ENCODE measurements at places on chromosomes 5 and 9.

GRCh38 chr5:14781106-14781505 is 90.5 kb downstream of the ANKH start:
- DNase-seq: no peak
- no peaks in the 10 kb centered on the region for H3K27me3 ChIP-seq
- no peak overlapping the region for H3K27ac ChIP-seq
- H3K4me3 ChIP-seq: no peak overlapping the region
- no peaks in the 10 kb centered on the region for H3K4me1 ChIP-seq

GRCh38 chr5:126855266-126855665 is 78.3 kb downstream of the LMNB1 start:
- no peak overlapping the region for H3K4me3 ChIP-seq
- DNase-seq: no peak
- no peaks in the 10 kb centered on the region for H3K27me3 ChIP-seq
- no peak overlapping the region for H3K27ac ChIP-seq
- H3K36me3 ChIP-seq: no peaks in the 10 kb centered on the region
- peaks cover 2% of the 10 kb centered on the region for H3K4me1 ChIP-seq

- H3K4me1 ChIP-seq: peaks cover 3% of the 10 kb centered on the region
- H3K4me3 ChIP-seq: no peak overlapping the region
- no peak for DNase-seq
- H3K27ac ChIP-seq: no peak overlapping the region
- H3K27me3 ChIP-seq: no peaks in the 10 kb centered on the region
- H3K36me3 ChIP-seq: no peaks in the 10 kb centered on the region
These were observed 192.4 kb downstream of the GADD45G start for GRCh38 chr9:89797255-89797654.

- no peaks in the 10 kb centered on the region for H3K36me3 ChIP-seq
- no peak overlapping the region for H3K27ac ChIP-seq
- no peaks in the 10 kb centered on the region for H3K27me3 ChIP-seq
- no peak overlapping the region for H3K4me3 ChIP-seq
- no peak for DNase-seq
These were observed 424.6 kb upstream of the KLF4 start for GRCh38 chr9:107914151-107914550.

GRCh38 chr9:107919263-107919662 is 429.7 kb upstream of the KLF4 start:
- peaks cover 6% of the 10 kb centered on the region for H3K4me1 ChIP-seq
- H3K36me3 ChIP-seq: no peaks in the 10 kb centered on the region
- no peak overlapping the region for H3K27ac ChIP-seq
- no peaks in the 10 kb centered on the region for H3K27me3 ChIP-seq
- no peak overlapping the region for H3K4me3 ChIP-seq

DNA sequence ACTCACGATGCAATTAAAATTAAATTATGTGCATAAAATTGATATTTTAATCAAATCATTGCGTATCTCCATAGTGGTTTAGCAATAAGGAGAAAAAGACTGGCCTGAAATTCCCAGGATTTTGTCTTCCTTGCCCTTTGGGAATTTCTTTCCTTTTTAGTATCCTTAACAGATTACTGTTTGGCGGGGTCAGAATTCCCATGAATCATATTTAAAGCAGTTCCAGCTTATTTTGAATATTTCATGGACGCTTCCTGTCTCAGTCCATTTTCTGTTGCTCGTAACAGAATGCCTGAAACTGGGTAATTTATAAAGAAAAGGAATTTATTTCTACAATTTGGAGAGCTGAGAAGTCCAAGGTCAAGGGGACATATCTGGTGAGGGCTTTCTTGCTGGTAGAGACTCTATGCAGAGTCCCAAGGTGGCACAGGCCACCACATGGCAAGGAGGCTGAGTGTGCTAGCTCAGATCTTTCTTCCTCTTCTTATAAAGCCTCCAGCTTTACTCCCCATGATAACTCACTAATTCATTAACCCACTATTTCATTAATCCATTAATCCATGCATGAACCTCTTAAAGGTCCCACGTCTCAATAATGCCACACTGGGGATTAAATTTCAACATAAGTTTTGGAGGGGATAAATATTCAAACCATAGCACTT is 37.8 kb downstream of the CDH6 start:
- H3K4me3 ChIP-seq: no peak overlapping the region
- no peaks in the 10 kb centered on the region for H3K4me1 ChIP-seq
- no peaks in the 10 kb centered on the region for H3K36me3 ChIP-seq
- no peak overlapping the region for H3K27ac ChIP-seq

DNA sequence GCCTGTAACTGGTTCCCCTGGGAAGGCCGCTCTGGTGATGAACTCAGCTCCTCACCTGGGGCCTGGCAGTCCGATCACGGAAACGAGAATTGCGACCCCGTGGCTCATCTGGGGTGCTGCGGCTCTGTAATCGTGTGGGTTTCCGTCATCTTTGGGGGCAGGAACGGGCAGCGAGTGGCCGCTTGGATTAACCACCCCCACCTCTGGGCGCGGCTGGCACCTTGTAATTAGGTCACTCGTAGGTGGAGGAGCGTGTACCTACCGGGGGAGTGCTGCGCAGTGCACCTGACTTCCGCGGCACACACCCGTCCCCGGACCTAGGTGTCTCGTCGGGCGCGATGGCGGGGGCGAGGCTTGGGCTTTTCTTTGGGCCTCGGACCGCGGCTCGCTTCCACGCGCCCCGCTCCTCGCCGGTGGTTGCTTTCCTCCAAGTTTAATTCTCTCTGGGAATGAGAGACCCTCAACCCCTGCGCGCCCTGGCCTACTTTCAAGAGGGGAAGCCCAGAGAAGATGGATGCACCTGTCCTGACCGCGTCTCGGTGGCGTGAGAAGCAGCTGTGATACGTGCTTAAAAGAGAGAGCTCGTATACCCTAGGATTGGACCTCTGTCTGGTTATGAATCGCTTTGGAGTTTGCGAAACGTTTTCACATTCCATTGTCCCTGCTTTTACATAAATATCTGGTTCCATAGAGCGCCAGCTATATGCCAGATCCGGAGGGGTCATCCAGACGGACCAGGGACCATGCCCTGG is 744 bp upstream of the PPP2CA start:
- peaks cover 4% of the 10 kb centered on the region for H3K36me3 ChIP-seq
- H3K27me3 ChIP-seq: no peaks in the 10 kb centered on the region
- H3K27ac ChIP-seq: peak overlapping the region; percentile 100

DNA sequence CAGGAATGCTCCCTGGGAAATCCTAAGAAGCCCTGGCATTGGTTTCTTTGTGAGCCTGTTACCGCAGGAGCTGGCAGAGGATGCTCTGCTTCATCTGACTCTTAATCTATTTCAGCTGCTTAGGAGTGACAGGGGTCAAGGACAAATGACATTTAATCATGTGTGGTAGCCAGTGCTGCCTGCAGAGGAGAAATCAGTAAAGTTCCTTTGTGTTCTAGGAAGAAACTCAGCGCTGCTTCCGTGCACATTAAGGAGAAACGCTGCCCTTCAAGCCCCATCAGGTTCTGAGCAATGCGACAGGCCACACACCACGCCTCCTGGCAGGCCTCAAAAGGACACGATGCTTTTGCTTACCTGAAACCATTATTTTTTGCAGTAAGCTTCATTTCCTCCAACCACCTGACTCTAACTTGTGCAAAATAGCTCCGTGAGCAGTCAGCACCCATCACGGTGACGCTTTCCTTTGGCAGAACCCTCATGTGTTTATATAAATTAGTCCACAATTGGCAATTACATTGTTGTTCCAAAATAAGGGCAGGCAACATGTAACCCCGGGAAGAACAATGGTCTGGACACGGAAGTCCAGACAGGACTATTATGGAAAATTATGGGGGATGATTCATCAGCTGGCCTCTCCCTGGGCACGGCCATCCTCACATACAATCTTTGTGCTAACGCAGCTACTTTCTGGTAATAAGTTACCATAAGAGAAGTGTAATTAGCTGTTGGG is 387.9 kb upstream of the DAP start:
- H3K4me1 ChIP-seq: no peaks in the 10 kb centered on the region
- H3K27me3 ChIP-seq: no peaks in the 10 kb centered on the region
- H3K36me3 ChIP-seq: no peaks in the 10 kb centered on the region
- H3K27ac ChIP-seq: no peak overlapping the region

GRCh38 chr9:109270971-109271925 is 49.6 kb downstream of the EPB41L4B start:
- H3K36me3 ChIP-seq: no peaks in the 10 kb centered on the region
- H3K4me3 ChIP-seq: no peak overlapping the region
- H3K4me1 ChIP-seq: no peaks in the 10 kb centered on the region

- no peaks in the 10 kb centered on the region for H3K27me3 ChIP-seq
- no peak overlapping the region for H3K27ac ChIP-seq
- no peak overlapping the region for H3K4me3 ChIP-seq
- peaks cover 19% of the 10 kb centered on the region for H3K4me1 ChIP-seq
These were observed 4.2 kb downstream of the TMEM167A start for GRCh38 chr5:83072966-83073365.

GRCh38 chr5:120465436-120465961 is 1.4 kb downstream of the PRR16 start:
- no peaks in the 10 kb centered on the region for H3K36me3 ChIP-seq
- H3K27me3 ChIP-seq: peaks cover 3% of the 10 kb centered on the region
- DNase-seq: peak; percentile 82
- peak overlapping the region; percentile 5 for H3K27ac ChIP-seq
- H3K4me3 ChIP-seq: peak overlapping the region; percentile 42

DNA sequence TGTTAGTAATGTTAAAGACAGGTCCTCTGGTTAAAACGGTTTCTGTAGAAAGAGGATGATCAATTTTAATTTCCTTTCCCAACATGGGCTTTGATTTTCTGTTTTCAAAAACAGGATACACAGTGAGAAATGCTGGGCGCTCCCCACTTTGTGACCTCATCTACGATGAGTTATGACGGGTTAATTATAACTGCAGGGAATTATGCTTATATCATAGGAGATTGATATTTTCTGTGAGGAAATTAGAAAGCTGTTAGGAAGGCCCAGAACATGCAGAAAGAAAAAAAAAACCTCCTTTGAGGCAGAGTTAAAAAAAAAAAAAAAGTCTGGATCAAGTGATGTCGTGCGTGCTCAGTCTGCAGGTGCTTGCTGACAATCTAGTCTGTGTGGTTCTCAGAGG is 176.8 kb upstream of the OTULINL start:
- H3K4me1 ChIP-seq: no peaks in the 10 kb centered on the region
- H3K27me3 ChIP-seq: no peaks in the 10 kb centered on the region
- peaks cover 23% of the 10 kb centered on the region for H3K36me3 ChIP-seq
- H3K4me3 ChIP-seq: no peak overlapping the region
- no peak for DNase-seq
- no peak overlapping the region for H3K27ac ChIP-seq

- no peaks in the 10 kb centered on the region for H3K4me1 ChIP-seq
- H3K4me3 ChIP-seq: no peak overlapping the region
- no peak for DNase-seq
- no peaks in the 10 kb centered on the region for H3K27me3 ChIP-seq
- peaks cover 15% of the 10 kb centered on the region for H3K36me3 ChIP-seq
These were observed 20.3 kb downstream of the CNTRL start for GRCh38 chr9:121095057-121095456.

DNA sequence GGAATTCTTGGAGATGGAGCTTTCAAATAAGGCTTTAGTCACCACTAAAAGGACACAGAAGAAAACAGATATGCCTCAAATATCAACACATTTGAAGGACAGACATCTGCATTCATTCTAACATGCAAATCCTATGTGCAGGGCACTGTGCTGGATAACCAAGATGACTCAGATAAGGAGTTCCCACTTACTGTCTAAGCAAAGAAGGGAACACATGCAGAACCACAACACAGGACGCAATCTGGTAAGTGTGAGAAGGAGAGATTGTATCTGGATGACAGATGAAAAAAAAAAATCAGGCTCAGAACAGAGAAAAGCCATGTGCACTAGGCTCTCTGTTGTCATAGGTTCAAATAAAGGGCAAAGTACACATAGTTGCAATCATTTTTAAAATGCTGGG is 42.5 kb downstream of the ELAVL2 start:
- H3K4me3 ChIP-seq: no peak overlapping the region
- no peak overlapping the region for H3K27ac ChIP-seq
- no peaks in the 10 kb centered on the region for H3K27me3 ChIP-seq
- H3K36me3 ChIP-seq: no peaks in the 10 kb centered on the region
- no peak for DNase-seq

DNA sequence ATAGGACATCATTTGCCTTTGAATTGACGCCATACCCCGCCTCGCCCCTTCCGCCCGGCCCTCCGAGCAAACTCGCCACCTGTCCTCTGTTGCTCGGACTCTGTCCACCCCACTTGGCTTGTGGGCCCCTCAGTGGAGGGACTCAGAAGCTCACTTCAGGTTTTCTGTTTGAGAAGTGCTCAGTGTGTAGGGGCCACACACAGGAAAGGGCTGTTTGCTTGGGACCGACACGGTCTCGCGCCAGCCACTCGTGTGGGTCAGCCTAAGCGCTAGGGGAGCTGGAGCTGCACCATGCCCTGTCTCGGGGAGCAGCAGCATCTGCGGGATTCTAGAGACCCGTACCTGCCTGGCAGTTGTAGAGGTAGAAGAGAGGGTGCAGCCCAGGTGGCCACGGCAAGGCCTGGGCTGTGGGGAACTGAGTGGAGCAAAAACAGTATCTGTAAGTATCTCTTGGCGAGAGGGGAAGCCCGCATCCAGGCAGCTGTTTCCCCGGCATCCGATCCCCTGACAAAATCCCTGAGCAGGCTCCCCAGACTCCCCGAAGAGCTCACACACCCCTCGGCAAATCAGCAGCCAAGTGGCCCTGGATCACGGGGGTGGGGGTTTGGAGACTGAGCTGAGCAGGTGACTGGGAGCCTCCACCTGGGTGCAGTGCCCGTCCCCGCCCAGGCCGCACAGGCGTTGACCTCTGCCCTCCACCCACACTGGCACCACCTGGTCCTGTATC is 52.2 kb downstream of the COL5A1 start:
- peaks cover 4% of the 10 kb centered on the region for H3K4me1 ChIP-seq
- no peaks in the 10 kb centered on the region for H3K36me3 ChIP-seq
- no peaks in the 10 kb centered on the region for H3K27me3 ChIP-seq
- no peak overlapping the region for H3K4me3 ChIP-seq

- H3K4me1 ChIP-seq: peaks cover 4% of the 10 kb centered on the region
- no peaks in the 10 kb centered on the region for H3K27me3 ChIP-seq
- DNase-seq: no peak
- no peaks in the 10 kb centered on the region for H3K36me3 ChIP-seq
- no peak overlapping the region for H3K27ac ChIP-seq
These were observed 137.3 kb downstream of the SEC61B start for GRCh38 chr9:99359336-99359735.

GRCh38 chr9:78089111-78089510 is 57.5 kb upstream of the GNAQ start:
- H3K4me3 ChIP-seq: no peak overlapping the region
- H3K27ac ChIP-seq: no peak overlapping the region
- DNase-seq: no peak
- no peaks in the 10 kb centered on the region for H3K27me3 ChIP-seq
- no peaks in the 10 kb centered on the region for H3K4me1 ChIP-seq

Data from lung (tissue), 17 donors.